ENCODE measurements at places on chromosomes 7 and 10.

GRCh38 chr7:123789206-123789784 lies 40.5 kb upstream of the WASL start:
- DNase-seq: no peak

DNA sequence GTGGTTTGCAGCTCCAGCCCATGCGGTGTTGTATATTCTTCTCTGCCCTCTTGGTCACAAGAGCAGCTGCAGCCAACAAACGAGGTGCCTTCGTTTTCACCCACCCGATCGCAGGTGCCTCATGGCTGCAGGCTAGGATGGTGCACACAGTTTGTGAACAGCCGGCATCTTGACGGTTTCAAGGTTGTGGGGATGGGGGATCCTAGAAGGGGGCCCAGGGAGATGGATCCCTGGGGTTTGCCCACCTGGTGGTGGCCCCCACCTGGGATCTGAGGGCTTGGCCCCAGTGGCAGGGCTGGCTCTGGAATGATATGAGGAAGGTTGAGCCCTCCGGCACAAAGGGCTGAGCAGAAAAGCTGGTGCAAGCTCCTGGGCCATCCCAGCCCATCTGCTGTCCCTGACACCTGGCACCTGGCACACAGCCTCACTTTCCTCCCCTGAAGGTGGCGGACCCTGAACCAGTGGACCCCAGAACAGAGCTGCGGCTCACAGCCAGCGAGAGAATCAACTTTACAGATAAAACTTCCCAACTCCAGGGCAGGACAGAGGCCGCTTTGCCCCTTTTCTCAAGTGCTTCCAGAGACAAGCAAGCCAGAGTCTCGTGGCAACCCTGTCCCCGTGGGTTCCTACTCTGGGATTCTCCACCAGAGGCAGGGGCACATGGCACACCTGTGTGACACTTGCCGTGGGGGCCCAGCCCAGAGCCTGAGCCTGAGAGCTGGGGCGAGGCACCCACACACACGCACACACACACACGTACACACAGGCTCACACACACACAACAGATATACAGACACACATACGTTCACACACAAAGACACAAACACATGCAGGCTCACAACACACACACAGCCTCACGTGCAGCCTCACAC lies 177.3 kb upstream of the PPP2R2D start:
- no peak for DNase-seq

- DNase-seq: no peak
These were observed 22.9 kb upstream of the NANOS1 start for GRCh38 chr10:119006451-119007210.

GRCh38 chr10:125132344-125132743 lies 28.0 kb downstream of the CTBP2 start:
- DNase-seq: no peak

GRCh38 chr10:14533295-14533694 lies 202.6 kb upstream of the FRMD4A start:
- DNase-seq: no peak

DNA sequence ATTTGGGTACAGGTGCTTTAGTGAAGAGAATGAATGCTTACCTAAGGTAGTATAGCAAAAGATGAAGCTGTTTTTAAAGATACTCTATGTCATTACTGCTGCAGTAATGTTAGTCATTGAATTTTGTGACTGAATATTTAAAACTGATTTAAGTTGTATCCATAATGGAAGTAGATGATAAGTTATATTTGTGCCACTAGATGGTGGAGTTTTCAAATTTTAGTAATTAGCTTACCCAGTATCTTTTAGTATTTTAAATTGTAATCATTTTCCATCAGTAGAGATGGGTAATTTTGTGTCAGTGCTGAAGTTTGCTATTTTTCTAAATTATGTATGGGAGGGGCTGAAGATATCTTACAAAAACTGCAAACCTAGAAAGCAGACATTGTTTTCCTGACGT lies 25.2 kb downstream of the HBP1 start:
- DNase-seq: no peak

DNA sequence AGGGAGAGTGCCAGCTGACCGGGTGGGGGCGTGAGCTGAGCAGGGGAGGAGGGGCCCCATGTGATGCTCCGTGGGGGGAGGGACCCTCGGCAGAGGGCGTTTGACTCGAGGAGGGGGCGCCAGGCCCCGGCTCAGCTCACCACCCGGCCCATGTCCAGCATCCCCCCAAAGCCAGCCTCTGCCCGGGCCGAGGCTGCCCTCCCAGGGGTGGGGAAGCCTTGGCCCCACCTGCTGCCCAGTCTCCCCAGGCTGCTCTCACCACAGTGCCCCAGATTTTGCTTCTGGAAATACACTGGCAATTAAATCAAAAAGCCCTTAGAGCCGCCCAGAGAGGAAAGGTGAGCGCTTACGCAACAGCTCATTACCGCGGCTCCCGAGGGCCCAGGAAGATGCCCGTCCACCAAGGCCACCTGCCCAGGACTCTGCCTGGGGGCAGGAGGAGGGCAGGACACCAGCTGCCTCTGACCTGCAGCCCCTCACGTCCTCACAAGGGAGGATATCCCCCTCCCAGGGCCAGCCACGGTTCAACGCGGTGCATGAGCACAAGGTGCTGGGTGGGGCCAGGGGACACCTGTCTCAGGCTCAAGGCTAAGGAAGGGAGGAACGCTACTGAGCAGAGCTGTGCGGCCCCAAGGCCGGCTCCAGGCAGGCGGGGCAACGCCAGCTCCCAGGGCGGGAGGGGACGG lies 70.0 kb upstream of the INPP5A start:
- no peak for DNase-seq

GRCh38 chr7:147605323-147605722 lies 985.2 kb upstream of the C7orf33 start:
- DNase-seq: no peak

GRCh38 chr10:78924319-78925003 lies 144.3 kb upstream of the ZMIZ1 start:
- DNase-seq: no peak

- DNase-seq: no peak
These were observed 170.1 kb downstream of the MAD1L1 start for GRCh38 chr7:2062648-2063047.

GRCh38 chr7:26213807-26214515 lies 12.4 kb downstream of the CBX3 start:
- DNase-seq: no peak

DNA sequence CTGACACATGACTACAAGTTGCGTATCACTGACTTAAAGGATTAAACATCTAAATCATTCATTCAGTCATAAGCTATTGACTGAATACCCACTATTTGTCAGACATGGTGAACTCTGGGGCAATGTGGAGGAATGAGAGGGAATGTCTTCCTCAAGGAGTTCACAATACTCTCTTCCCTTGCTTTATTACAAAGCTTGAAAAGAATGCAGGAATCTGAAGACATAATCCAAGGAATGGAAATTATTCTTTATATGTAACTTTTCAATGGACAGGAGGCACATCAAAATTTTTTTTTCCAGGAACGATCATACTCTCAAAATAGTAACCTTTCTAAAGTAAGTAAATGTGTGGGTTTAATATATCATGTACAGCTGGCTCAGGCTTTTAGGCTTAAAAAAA lies 111.9 kb downstream of the ATXN7L1 start:
- no peak for DNase-seq

- no peak for DNase-seq
These were observed 63.3 kb downstream of the RASGEF1A start for GRCh38 chr10:43203448-43204041.

DNA sequence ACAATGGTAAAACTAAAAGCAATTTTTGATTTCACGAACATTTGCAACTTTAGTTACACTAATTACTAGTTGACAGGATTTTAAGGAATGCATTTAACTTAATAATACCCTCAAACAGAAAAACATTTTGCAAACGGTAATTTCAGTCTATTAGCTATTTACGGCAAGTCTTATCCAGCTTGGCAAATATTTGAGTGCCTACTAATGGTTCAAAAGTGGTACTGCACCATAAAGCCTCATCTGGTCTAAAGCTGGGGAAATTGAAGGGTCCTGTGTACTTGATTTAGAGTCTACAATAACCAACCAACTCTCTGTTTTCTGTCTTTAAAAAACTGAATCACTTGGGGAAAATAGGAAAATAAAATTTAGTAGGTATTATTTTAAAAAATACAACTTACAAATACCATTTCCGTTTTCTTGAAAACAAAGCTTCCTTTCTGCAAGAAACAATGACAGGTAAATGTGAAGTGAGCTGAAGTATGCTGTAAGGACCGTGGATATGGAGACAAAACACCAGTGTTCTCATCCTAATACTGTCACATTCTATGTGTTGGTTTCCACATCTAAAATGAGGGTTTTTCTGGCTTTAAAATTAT lies 142.3 kb downstream of the VPS50 start:
- DNase-seq: no peak

DNA sequence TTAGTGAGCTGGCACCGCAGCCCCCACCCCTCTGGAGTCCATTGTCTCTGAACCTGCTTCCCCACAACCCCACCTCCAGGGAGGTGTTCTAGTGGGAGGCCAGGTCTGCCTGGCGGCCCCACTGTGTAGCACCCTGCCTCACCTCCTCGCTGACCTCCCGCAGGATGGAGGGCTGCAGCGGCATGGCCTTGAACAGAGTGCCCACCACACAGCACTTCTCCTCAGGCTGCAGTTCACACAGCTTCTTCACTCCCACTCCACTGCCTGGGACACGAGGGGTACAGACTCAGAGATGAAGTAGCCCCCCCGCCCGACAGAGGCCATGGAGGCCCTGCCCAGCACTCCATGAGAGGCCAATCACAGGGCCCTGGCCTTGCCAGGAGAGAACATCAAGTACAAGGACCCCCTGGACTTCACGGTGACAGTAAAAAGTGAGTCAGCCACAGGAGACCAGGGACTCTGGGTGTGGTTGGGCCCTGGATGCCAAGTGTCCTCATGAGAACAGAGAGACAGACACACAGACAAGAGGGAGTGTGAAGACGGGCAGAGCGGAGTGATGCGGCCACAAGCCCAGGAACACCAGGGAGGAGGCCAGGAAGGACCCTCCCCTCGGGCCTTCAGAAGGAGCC lies 5.4 kb downstream of the POLD2 start:
- DNase-seq: no peak

- DNase-seq: no peak
These were observed 59.8 kb upstream of the MSRB2 start for GRCh38 chr10:23035569-23035968.

- no peak for DNase-seq
These were observed 17.6 kb downstream of the NUP205 start for GRCh38 chr7:135575296-135575695.

- no peak for DNase-seq
These were observed 89.4 kb upstream of the LEP start for GRCh38 chr7:128151635-128152034.

DNA sequence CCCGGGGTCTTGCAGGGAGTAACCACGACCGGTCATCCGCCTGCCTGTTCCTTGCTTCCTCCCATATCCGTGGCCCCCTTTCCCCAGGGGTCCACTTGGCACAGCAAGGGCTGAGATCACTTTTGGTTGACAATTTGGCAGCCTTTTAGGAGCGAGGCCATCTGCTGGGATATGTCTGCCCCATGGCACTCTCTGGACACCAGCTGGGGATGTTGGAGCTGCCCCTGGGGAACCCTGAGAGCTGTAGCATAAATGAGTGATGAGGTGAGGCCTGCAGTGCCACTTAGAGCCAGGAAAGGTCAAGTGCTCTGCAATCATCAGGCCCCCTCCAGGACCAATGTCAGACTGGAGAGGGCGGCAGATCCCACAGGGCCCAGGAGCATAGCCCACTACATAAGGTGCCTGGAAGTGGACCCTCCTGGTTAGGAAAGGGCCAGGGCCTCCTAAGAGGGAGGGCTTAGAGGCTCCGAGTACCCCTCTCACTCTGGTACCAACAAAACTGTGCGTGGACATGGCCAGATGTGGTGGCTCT lies 92.1 kb downstream of the HIP1 start:
- no peak for DNase-seq

- DNase-seq: no peak
These were observed 444 bp downstream of the NKX1-2 start for GRCh38 chr10:124449170-124450011.

DNA sequence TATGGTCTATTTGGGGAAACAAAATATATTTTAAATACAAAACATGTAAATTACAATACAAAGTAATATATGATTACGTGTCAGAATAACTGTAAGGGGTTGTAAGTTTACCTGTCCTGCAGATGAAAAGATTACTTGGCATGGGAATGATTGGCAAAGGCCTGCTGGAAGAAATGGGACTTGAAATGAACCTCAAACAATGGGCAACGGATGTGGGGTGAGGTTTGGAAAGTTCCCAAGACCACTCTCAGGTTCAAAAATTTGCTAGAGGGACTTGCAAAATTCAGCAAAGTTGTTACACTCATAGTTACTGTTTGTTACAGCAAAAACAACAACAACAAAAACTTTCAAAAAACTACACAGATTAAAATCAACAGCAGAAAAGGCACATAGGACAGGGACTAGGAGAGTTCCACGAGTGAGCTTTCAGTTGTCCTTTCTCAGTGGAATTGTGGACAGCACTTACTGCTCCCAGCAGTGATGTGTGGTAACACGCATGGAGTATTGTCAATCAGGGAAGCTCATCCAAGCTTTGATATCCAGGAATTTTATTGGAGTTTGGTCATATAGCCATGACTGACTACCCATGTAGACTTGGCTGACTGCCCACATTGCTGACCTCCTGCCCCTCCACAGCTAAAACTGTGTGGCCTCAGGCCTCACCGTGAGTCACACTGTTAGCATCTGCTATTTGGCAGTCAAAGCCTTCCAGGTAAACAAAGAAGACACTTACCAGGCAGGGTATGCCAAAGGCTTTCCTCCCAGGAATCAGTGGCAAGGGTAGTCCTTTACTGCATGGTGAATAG lies 43.8 kb downstream of the EXOC6 start:
- DNase-seq: no peak

DNA sequence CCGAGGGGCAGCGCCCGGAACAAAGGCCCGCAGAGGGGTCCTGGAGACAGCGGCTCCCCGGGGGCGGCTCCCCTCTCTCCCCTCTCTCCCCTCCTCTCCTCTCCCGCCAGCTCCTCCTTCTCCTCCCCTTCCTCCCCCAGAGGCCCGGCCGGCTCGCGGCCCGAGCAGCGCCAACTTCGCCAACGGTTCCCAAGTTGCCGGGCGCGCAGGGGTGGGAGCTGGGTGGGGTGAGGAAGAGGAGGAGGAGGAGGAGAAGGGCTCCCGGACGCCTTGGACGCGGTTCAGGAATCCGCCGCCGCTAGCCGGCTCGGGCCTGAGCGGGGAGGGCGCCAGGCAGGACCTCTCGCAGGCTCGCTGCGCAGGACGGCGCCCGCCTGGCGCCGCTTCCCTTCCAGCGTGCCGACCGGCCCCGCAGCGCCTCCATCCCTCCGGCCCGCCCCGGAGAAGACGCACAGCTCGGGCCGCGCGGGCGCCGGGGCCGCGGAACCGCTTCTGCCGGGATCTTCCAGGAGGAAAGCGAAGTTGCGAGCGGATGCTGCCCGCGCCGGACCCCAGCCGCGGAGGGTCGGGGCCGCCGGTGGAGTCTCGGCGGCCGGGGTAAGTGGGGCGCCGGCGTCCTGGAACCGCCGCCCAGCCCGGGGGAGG lies at the start of gene CHST3:
TSS of gene CHST3 (plus strand) at position 298 of the 645 bp plus-strand sequence. CDS start 41,448 bp downstream, outside the sequence.
- no peak for DNase-seq

GRCh38 chr7:45889367-45890067 lies 1.2 kb downstream of the IGFBP1 start:
- DNase-seq: no peak

- DNase-seq: no peak
These were observed 167.6 kb downstream of the OTUD1 start for GRCh38 chr10:23606456-23606855.

- no peak for DNase-seq
These were observed 29.3 kb upstream of the SH3PXD2A start for GRCh38 chr10:103884681-103885139.

All from stimulated activated CD4-positive, alpha-beta T cell treated with anti-CD3 and anti-CD28 coated beads, Interleukin-12 subunit alpha, Interleukin-12 subunit beta, amount 100 ng/mL, for 24 hours (primary cell).